ENCODE measurements at places on chromosomes 3 and 15.

GRCh38 chr3:36677331-36678007 is 86.9 kb downstream of the DCLK3 start:
- no peak for DNase-seq
- no peaks in the 10 kb centered on the region for H3K27me3 ChIP-seq
- H3K36me3 ChIP-seq: no peaks in the 10 kb centered on the region
- H3K4me3 ChIP-seq: no peak overlapping the region
- H3K4me1 ChIP-seq: no peaks in the 10 kb centered on the region

DNA sequence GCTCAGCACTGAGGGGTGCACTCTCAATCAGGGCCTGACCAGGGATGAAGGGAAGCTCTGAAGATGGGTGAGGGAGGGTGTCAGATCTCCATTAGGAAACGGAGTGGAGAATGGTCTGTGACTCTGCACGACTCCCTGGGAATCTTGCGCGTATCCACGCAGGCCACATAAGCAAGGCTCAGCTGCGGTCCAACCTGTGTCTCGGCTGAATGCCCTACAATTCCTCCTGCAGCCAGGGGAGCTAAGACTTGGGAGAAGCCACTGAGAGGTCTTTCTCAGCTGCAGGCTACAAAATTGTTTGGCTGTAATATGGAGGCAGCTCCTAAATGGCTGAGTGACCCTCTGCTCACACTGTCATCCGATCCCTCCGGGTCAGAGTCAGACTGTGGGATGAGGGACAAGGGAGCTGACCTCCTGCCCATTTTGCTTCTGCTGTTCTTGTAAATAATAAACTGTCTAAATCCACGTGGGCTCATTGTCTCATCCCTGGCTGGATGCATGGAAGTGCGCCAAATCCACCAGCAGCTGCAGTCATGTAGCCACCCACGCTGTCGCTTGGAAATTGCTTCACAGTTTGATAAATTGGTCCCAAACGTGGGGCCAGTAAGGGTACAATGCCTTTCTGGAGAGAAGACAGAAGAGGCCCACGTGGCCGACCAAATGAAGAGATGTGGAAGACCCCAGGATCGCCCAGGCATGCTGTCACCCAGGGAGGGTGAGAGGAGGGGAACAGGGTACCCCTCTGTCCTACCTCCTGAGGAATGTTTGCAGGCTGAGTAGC is 30.5 kb downstream of the ALS2CL start:
- peak overlapping the region; percentile 91 for H3K27ac ChIP-seq
- H3K27me3 ChIP-seq: peaks cover 32% of the 10 kb centered on the region
- peaks cover 13% of the 10 kb centered on the region for H3K4me1 ChIP-seq
- H3K36me3 ChIP-seq: no peaks in the 10 kb centered on the region
- H3K4me3 ChIP-seq: no peak overlapping the region

DNA sequence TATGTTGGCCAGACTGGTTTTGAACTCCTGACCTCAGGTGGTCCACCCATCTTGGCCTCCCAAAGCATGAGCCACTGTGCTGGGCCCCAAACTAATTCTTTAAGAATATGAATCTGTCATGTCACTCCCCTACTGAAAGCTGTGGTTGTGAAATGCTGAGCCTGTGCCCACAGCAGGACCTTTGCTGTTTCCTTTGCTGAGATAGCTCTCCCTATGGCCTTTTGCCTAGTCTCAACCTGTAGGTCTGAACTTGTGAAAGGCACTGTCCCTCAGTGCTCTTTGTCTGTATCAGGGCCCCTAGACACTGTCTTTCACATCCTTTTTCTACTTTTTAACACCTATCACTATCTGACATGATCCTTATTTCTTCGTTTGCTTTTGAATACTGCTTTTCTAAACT is 62.7 kb upstream of the CCR4 start:
- DNase-seq: no peak
- peaks cover 2% of the 10 kb centered on the region for H3K36me3 ChIP-seq
- H3K4me1 ChIP-seq: peaks cover 4% of the 10 kb centered on the region

GRCh38 chr15:95684693-95685115 is 645.8 kb upstream of the NR2F2 start:
- H3K4me3 ChIP-seq: no peak overlapping the region
- no peaks in the 10 kb centered on the region for H3K36me3 ChIP-seq
- no peaks in the 10 kb centered on the region for H3K4me1 ChIP-seq
- no peaks in the 10 kb centered on the region for H3K27me3 ChIP-seq
- DNase-seq: no peak

DNA sequence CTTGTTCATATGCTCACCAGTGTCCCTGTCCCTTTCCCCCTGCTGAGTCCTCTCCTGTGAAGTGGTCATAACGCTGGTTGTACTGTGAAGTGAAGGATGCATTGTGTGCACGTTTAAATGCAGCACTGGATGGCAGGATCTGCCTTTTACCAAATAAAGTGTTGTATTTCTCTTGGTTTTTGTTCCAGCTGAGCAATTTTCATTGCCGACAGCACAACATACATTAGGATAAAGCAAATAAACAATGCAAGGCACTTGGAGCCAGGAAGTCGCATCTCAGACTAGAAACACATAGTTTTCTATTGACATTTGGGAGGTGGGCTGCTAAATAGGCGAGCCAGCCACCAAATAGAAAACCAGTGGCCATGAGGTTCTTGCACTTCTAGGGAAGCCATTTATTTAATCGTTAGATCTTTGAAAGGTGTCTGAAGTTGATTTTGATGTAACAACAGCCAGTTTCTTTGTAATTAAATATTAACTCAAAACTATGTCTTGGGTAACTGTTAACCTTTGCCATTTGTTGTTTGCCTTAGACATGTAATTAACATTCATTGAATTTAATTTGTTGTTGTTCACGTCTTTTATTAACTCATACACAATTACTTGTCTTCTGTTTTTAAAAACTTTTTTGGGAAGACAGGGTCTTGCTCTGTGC is 185.3 kb downstream of the FNDC3B start:
- no peaks in the 10 kb centered on the region for H3K27me3 ChIP-seq
- H3K27ac ChIP-seq: no peak overlapping the region
- no peak for DNase-seq
- H3K4me3 ChIP-seq: no peak overlapping the region

GRCh38 chr3:94019659-94020058 is 8.7 kb downstream of the STX19 start:
- H3K4me3 ChIP-seq: no peak overlapping the region
- DNase-seq: no peak
- no peak overlapping the region for H3K27ac ChIP-seq
- H3K36me3 ChIP-seq: peaks cover 12% of the 10 kb centered on the region
- no peaks in the 10 kb centered on the region for H3K27me3 ChIP-seq

DNA sequence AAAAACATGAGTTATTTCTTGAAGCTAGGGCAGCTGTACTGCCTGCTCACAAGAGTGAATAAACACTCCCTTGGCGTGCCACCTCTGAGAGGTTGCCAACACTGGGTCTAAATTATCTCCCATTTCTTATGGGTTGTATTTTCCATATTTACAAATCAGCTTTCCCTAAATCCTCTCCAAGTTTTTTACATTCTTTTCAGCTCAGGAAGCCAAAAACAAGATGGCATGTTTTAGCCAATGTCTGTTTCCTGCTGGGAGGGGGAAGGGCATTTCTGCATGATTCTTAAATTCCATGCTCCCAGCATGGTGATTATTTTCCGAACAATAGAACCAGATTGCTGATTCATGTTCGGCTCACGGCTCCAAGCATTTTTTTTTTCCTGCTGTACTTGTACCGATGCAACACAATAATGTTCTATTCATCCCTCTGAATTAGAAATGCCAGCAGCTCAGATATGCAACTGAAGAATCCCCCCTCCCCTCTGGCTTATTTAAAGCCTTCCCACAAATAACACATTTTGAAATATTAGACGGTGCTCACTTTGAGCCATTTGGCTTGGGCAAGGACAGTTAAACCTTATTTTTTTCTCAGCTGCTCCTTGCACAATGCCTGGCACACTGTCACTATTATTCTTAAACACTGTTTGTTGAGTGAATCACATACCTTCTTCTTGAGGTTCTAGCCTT is 252.5 kb downstream of the THRB start:
- H3K27me3 ChIP-seq: peaks cover 23% of the 10 kb centered on the region
- no peak for DNase-seq
- no peak overlapping the region for H3K27ac ChIP-seq
- no peak overlapping the region for H3K4me3 ChIP-seq
- peaks cover 5% of the 10 kb centered on the region for H3K36me3 ChIP-seq
- H3K4me1 ChIP-seq: peaks cover 2% of the 10 kb centered on the region

GRCh38 chr15:88998980-88999713 is 86.0 kb upstream of the MFGE8 start:
- no peak overlapping the region for H3K4me3 ChIP-seq
- H3K4me1 ChIP-seq: peaks cover 7% of the 10 kb centered on the region
- peaks cover 37% of the 10 kb centered on the region for H3K27me3 ChIP-seq
- no peak overlapping the region for H3K27ac ChIP-seq
- no peaks in the 10 kb centered on the region for H3K36me3 ChIP-seq

- H3K27me3 ChIP-seq: peaks cover 21% of the 10 kb centered on the region
- DNase-seq: no peak
- peaks cover 2% of the 10 kb centered on the region for H3K36me3 ChIP-seq
- H3K4me1 ChIP-seq: no peaks in the 10 kb centered on the region
- H3K4me3 ChIP-seq: no peak overlapping the region
Measured at GRCh38 chr3:169694117-169694516, 30.6 kb upstream of the MECOM start.

DNA sequence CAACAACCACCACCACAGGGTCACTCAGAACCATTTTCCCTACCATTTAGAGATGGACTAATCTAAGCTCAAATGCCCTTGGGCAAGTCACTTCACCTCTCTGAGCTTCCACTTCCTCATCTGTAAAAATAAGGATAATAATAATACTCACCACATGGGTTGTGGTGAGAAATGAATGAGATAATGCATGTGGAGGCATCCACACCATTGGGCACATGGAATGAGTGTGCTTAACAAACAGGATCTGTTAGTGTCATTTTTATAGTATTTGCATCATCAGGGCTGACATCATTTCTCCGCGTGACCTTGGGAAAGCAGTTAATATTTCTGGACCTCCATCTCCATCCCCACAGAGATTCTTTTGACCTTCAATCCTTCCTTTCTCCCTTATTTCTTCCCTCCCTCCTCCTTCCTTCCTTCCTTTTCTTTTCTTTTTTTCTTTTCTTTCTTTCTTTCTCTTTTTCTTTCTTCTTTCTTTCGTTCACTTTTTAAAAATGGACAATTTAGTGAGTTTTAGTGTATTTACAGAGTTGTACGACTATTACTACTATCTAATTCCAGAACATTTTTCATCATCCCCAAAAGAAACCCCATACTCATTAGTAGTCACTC is 7.7 kb upstream of the RFT1 start:
- no peak overlapping the region for H3K4me3 ChIP-seq
- H3K27ac ChIP-seq: no peak overlapping the region
- DNase-seq: no peak
- H3K36me3 ChIP-seq: peaks cover 3% of the 10 kb centered on the region
- H3K27me3 ChIP-seq: no peaks in the 10 kb centered on the region
- H3K4me1 ChIP-seq: peaks cover 13% of the 10 kb centered on the region

- H3K27me3 ChIP-seq: peaks cover 5% of the 10 kb centered on the region
- H3K4me1 ChIP-seq: peaks cover 11% of the 10 kb centered on the region
- no peak overlapping the region for H3K27ac ChIP-seq
- H3K36me3 ChIP-seq: no peaks in the 10 kb centered on the region
- no peak overlapping the region for H3K4me3 ChIP-seq
- DNase-seq: no peak
Measured at GRCh38 chr15:98689431-98689861, 41.1 kb downstream of the IGF1R start.

GRCh38 chr3:13051066-13051465 is 22.2 kb downstream of the IQSEC1 start:
- H3K27ac ChIP-seq: no peak overlapping the region
- peaks cover 6% of the 10 kb centered on the region for H3K27me3 ChIP-seq
- no peak for DNase-seq
- peaks cover 18% of the 10 kb centered on the region for H3K4me1 ChIP-seq
- no peak overlapping the region for H3K4me3 ChIP-seq
- H3K36me3 ChIP-seq: peaks cover 2% of the 10 kb centered on the region

GRCh38 chr3:17656264-17656663 is 86.2 kb downstream of the TBC1D5 start:
- H3K4me1 ChIP-seq: peaks cover 22% of the 10 kb centered on the region
- no peaks in the 10 kb centered on the region for H3K27me3 ChIP-seq
- H3K4me3 ChIP-seq: no peak overlapping the region
- no peak for DNase-seq
- no peaks in the 10 kb centered on the region for H3K36me3 ChIP-seq

GRCh38 chr15:65369212-65369547 is 8.6 kb downstream of the IGDCC3 start:
- no peak overlapping the region for H3K4me3 ChIP-seq
- no peaks in the 10 kb centered on the region for H3K36me3 ChIP-seq
- peaks cover 12% of the 10 kb centered on the region for H3K27me3 ChIP-seq
- no peak for DNase-seq

DNA sequence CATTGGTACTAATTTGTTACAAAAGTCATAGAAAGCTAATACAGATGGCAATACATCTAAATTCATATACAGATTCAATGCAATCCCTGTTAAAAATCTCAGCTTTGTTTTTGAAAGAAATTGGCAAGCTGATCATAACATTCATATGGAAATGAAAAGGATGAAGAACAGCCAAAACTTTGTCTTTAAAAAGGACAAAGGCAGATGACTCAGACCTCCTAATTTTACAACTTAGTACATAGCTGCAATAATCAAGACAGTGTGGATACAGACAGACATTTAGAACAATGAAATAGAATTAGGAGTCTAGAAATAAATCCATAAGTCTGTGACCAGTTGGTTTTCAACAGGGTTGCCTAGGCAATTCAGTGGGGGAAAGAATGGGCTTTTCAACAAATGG is 63.3 kb downstream of the AQP9 start:
- H3K4me3 ChIP-seq: no peak overlapping the region
- H3K4me1 ChIP-seq: no peaks in the 10 kb centered on the region
- DNase-seq: no peak
- H3K36me3 ChIP-seq: peaks cover 2% of the 10 kb centered on the region

DNA sequence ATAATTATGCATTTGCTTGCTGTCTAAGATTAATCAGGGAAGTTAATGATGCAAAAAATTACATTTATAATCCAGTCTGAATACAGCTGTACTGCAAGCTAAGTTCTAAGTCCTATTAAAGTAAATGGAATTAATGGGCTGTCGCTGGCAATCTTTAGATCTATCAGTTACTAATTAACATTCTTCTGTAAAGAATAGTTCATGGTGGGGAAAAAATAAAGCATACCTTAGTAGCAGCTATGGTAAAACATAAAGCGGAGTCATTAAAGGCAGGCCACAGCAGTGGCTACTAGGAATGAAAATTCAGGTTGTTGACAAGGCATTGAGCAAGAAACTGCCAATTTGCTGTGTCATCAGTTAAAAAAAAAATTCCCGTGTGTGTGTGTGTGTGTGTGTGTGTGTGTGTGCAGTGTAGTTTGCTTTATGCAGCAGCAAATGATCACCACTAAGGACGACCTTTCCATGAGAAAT is 129.8 kb downstream of the ZNF385D start:
- H3K27me3 ChIP-seq: no peaks in the 10 kb centered on the region
- H3K27ac ChIP-seq: no peak overlapping the region
- no peaks in the 10 kb centered on the region for H3K36me3 ChIP-seq
- no peaks in the 10 kb centered on the region for H3K4me1 ChIP-seq

GRCh38 chr15:92128788-92129187 is 264.9 kb upstream of the ST8SIA2 start:
- H3K27me3 ChIP-seq: no peaks in the 10 kb centered on the region
- peaks cover 6% of the 10 kb centered on the region for H3K4me1 ChIP-seq
- no peak for DNase-seq
- H3K36me3 ChIP-seq: peaks cover 33% of the 10 kb centered on the region
